NCI-H524 treated with DMSO at 0.1 percent for 48 hours (cell line): ENCODE measurements at places on chromosomes 3 and 15.

- peak; percentile 14 for DNase-seq
Measured at GRCh38 chr15:52783929-52784798, 6.0 kb downstream of the ONECUT1 start.

- DNase-seq, result no peak
Measured at GRCh38 chr3:48564022-48564421, 441 bp upstream of the UCN2 start.

GRCh38 chr15:87522997-87523396, 733.5 kb downstream of the NTRK3 start:
- no peak for DNase-seq

DNA sequence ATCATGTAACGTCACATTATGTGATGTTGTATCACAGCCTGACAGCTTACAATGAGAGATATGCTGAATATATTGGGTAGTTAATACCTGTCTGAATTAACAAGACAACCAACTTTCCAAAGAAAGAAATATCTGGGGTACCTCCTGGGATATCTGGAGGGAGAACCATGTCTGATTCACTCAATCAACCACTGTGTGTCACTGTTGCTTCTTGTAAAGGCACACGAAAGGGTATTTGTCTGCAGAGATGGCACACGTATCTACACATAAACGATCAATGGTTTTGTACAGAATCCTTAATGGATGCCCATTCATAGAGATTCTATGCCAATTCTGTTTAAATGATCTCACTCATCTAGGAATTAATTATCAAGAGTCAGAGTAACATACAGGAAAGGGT, 252.1 kb upstream of the TMCO5A start:
- no peak for DNase-seq

DNA sequence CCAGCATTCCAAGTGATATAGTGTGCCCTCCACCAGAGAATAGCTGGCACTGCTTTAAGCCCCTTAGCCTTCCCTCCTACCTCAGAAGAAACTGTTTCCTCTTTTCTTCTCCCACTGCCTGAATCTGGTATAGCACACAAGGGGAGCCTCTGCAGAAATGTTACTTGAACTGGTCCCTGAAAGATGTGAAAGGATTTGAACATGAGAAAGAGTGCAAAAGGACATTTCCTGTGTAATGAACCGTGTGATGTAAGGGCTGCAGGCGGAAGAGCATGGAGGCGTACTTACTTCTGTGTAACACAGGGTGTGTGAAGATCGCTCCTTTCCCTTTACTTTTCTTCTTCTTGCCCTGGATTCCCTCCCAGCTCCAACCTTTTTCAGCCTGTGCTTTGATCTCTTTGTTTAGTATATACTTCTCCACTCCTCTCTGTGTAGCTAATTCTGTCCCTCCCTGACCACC, 8.4 kb downstream of the TMOD3 start:
- DNase-seq, result no peak

- DNase-seq, result no peak
Measured at GRCh38 chr3:36677331-36678007, 86.9 kb downstream of the DCLK3 start.

DNA sequence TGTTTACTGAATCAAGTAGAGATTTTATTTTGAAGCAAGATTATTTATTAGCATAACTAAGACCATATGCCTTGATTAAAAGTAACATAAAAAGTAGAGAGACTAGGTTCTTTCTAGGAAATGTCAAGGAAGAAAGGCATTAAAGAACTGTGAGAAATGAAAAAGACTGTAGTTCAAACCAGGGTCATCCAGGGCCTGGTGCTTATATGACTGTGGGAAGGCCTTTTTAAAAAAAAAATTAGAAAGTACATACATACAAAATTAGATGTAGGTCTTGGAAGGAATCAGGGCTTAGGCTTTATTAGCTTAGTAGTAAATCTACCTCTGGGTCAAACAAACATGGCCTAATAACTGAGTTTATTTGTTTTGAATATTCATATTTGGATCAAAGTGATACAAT, 173.9 kb upstream of the TBL1XR1 start:
- DNase-seq, result no peak

DNA sequence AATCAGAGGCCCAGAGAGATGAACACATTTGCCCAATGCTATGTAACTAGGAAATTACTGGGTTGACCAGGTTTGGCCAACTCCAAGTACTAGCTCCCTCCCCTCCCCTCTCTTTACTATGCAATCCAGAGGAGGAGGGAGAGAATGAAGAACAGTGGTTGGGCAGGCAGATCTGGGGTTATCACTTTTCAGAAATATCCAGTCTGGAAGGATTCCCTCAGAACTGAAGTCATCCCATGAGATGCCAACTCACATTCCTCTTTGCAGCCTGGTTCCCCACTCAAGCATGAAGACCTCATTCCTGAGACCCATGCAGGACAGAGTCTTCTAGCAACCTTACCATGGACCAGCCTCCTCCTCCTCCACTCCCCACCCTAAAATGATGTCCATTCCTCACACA, 201.1 kb downstream of the TLE3 start:
- no peak for DNase-seq

DNA sequence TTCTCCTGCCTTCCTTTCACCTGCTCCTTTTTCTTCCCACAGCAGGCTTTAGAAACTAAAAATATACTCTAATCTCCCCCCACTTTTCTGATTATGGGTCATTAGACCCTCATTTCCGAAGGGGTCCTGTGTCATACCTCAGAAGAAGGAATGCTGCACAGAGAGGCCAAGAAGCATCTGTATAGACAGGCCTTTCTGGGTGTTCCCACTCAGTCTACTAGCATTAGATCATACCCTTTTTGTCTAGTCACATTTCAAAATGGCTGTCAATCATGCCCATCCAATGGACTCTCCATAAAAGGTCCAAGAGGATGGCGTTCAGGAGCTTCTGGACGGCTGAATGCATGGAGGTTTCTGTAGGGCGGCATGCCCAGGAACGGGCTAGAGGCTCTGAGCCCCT, 192.2 kb downstream of the SUCLG2 start:
- DNase-seq, result no peak

DNA sequence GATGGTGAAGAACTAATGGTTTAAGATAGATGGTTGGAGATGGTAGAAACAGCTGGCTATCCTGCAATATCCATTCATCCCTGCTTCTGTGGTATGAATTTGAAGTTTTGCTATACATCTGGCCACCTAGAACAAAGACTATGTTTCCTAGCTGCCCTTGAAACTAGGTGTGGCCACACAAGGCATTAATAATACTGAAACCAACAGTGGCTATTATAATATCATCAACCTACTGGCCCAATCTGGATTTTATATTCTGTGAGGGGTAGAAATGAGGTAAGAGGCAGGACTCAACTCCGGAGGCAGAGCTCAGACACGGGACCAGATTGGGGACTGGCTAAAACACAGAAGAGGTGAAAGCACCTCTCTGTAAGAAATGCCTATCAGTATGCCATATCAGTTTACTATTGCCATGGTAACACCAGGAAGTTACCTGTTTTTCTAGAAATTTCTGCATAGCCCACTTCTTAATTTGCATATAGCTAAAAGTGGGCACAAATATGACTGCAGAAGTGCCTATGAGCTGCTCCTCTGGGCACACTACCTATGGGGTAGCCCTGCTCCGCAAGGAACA, 8.4 kb downstream of the IFT80 start:
- no peak for DNase-seq

DNA sequence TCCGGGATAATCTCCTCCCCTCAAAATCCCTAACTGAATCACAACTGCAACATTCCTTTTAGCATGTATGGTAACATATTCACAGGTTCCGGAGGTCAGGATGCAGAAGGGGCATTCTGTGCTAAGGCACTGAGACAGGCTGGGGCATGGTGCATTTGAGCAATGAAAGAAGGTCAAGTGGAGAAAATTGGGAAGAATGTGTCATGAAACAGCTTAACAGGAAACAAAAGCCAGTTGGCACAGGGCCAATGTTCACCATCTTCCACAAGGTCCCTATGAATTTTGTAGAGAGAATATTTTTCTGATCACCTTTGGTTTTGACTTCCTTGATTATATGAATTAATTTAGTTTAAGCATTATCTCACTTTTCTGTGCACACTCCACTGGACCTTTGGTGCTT, 587.7 kb upstream of the NR2F2 start:
- no peak for DNase-seq

DNA sequence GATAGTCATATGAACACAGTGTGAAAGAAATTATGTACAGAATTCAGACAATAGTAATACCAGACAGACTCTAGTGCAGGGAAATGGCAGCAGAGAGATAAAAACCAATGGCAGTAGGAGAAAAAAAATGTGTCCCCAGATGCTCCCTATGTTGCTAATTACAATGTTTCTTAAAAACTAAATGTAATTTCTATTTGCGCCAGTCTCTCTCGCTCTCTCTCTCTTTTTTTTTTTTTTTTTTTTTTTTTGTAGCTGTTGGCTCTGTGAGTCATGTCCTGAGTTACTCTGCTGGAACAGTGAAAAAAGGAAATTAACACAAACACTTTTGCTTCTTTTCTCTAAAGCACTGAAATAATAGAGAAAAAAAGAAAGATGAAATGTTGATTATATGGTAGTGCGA, 871.9 kb downstream of the GBE1 start:
- no peak for DNase-seq

GRCh38 chr15:78389738-78390137, 48.3 kb upstream of the IREB2 start:
- DNase-seq, result no peak

DNA sequence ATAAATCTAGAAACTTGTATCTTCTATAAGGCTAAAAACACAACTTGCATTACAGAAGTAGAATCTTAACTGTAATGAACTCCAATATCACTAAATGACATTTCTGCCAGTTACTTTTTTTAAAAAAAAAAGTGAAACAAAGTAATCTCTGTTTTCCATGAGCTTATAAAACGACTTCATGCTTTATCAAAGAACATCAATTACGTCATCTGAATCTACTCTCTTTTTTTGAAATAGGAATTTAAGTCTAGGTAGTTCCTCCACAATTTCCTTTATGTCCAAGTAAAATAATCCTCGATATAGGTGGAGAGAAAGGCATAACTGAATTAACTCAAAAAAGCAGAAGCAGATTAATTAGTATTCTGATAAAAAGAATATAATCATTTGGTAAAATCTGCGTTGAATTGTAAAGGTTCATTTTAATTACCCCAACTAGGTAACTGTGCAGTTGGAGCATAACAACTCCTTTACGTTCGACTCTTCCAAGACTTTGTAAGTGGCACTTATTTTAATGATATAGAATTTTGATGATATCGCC, 1.4 kb downstream of the UACA start:
- no peak for DNase-seq

GRCh38 chr3:190016966-190017365, 103.7 kb downstream of the P3H2 start:
- no peak for DNase-seq

- no peak for DNase-seq
Measured at GRCh38 chr3:101632586-101632985, 44.3 kb downstream of the ZBTB11 start.
